Panc1 (cell line): ENCODE measurements at places on chromosomes 2 and 18.

DNA sequence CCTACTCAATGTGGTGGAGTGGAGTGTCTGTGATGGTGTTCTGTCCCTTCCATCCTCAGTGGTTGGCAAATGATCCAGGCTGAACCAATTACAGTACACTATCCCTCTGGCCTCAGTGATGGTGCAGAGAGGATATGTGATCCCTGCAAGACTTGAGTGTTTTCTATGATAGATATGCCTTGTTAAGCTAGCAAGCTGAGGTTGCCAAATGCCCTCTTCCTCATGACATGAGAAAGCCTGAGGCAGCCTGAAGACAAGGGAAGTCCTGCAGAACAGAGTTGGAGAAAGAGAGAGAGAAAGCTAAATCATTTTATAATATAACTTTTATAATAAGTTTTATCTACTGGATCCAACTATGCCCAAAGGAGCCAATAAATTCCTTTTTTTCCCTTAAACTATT is 41.6 kb upstream of the GORASP2 start:
- no peak for DNase-seq

- no peak for DNase-seq
These were observed 135.4 kb downstream of the NBAS start for GRCh38 chr2:15425712-15426111.

DNA sequence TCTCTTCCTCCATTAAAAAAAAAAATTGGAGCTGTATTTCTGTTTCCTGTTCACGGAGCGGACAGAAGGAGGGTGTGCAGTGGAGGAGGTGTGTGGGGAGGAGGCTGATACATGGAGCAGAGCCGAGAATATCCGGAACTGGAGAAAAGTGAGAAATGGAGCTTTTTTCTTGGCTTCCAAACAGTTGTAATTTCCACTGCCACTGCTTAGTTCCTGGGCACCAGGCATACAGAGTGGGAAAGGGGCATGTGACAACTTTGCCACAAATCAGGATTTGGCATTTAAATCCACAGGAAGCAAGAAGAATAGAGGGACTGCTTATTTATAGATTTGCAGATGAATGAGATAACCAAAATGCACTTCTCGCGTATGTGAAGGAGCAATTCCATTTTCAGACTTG is 71.2 kb downstream of the BCL11A start:
- DNase-seq: no peak

GRCh38 chr2:235005603-235006259 is 53.9 kb downstream of the SH3BP4 start:
- no peak for DNase-seq

DNA sequence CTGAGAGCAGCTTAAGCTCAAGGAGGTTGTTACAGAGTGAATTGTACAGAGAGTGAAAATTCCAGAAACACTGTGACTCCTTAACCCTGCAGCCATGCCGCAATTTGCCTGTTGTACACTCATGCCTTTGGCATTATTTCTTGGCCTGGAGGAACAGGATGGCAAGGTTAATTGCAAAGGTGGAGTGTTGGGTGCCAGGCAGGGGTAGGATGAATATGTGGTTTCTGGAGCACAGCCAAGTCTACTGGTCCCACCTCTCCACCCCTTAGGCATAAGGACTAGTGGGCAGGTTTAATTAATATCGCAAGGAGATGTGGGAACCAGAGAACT is 250.2 kb downstream of the LRRTM1 start:
- DNase-seq: no peak

DNA sequence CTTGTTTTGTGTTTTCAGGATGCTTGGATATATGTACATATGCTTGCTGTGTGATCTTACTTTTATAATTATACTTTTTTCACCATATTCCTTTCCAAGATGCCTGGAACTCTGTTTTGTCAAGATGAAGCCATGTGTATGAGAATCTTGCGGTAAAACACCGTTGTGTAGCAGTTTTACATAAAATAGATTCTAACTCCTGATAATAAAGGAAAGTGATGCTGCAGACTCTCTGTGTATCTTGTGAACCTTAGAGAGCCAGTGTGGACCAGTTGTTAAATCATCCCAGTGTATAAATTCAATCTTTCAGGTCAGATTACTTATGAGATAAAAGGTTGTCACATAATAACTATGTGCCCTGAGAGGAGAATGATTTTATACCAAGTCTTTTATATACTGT is 12.5 kb upstream of the ITGA4 start:
- no peak for DNase-seq

DNA sequence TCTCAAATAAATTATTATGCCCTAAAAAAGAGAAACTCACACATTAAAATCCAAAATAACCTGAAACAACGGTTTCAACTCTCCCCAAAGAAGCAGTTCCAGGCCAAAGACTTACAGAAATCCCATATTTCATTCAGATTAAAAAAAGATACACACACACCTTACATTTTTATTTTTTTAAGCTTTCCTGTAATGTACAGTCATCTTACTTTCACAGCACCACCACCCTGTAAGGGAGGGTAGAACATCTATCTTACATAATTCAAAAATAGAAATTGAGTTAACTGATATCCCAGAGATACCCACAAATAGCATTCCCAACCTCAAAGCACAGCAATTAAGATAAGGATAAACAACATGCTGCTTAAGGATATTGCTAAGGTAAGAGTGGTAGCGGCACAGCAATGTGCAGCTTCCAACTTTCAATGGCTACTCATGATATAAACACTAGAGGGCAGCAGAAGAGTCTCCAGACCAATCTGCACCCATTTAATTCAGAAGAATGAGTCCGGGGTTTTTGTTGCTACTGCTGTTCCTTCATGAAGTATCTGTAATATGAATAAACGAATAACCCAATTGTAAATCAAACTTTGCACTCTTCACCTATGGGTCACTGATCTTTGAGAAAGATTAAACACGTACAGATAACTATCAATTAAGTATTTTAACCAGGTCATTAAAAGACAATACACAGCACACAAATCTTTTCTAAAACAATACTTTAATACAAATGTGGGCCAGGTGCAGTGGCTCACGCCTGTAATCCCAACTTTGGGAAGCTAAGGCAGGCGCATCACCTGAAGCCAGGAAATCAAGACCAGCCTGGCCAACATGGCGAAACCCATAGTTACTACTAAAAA is 11.3 kb downstream of the GFPT1 start:
- no peak for DNase-seq

- no peak for DNase-seq
These were observed 61.4 kb upstream of the NEUROD1 start for GRCh38 chr2:181741756-181742155.

- DNase-seq: no peak
These were observed 22.2 kb upstream of the CIDEA start for GRCh38 chr18:12231986-12232385.

- no peak for DNase-seq
These were observed 167.8 kb downstream of the PMAIP1 start for GRCh38 chr18:60067426-60068210.

DNA sequence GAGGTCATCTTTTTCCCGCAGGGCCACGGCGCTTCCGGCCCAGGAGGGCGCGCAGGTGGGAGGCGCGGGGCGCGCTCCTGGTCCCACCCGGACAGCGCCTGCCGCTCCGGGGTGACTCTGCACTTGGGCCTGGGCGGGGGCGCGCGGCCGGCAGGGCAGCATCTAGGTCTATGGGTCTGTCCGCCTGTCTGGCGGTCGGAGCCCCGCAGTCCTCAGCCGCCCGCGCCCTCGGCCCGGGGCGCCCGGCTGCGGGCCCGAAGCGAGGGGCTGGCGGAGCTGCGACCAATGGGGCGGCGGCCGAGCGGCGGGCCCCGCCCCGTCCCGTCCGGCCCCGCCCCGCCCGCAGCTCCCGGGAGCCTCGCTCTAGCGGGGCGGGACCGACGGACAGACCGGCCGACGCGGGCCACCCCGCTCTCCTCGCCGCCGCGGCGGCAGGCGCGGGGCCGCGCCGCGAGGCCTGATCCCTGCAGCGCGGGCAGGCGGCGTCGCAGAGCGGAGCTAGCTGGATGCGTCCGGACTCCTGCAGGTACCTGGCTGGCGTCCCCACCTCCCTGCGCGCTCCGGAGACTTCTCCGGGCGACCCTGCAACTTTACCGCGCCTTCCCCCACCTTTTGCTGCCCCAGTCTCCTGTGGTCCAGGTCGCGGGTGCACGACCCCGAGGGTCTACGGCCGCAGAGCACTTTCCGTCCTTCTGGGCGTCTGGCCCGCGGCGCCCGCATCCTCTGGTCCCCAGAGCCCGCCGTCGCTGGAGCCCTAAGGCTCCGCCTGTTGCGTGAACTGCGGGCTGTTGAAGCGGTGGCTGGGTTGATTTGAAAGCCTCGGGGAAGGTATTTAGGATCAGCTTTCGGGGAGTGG is at the start of gene KCNS3:
TSS of gene KCNS3 (plus strand) at position 387 of the 856 bp plus-strand sequence. CDS start 52,342 bp downstream, outside the sequence.
- no peak for DNase-seq

GRCh38 chr2:151052850-151053660 is 208.6 kb downstream of the RBM43 start:
- DNase-seq: no peak

DNA sequence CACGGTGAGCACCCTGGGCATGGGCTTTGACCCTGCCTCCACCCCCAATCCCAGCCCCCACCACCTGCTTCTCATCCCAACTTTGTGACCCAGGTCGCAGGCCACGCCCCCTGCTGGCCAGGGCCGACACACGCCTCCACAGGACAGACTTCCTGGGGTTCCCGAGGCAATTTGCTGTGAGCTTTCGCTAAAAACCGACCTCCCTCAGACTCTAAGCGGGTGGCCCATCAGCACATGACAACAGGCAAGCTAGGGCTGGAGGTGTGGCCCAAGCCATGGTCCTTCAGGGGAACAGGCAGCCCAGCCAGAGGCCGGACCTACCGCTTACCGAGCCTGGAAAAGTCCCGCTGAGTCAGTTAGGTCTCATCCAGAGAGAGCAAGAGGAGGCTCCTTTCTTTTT is 31.9 kb downstream of the C1QL2 start:
- DNase-seq: no peak

DNA sequence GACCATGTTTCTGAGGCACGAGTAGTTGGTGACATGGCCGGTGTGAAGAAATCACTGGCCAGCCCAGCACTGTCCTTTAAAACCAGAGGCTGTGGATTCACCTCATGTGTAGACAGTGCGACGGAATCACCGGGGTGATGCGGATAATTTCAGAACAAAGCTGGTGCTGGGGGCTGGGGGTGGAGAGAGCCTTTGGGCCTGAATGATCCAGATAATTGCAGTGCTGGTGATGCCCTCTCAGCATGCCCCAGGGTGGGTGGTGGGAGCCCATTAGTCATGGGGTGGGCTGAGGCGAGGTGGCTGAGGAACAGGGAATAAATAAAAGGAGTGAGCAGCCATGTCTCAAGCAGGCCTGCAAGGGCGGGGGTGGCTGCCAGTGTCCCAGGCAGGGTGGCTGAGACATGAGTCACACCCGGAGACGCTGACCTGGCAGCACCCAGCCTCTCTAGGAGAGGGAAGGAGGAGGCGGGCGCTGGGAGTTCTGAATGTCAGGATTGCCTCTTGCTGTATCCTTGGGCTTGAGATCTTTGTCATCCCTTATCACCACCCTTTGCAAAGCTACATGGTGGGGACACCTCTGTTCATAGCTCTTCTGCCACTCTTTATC is 151.1 kb upstream of the MSH6 start:
- no peak for DNase-seq

- no peak for DNase-seq
These were observed 521.7 kb upstream of the SPHKAP start for GRCh38 chr2:228703152-228703551.
